ENCODE measurements at places on chromosomes 13 and 19.
A peak's percentile ranks its signal among the peaks of the same experiment; 100 is the strongest.

- DNase-seq: no peak
- peaks cover 77% of the 10 kb centered on the region for H3K4me1 ChIP-seq
- peak overlapping the region; percentile 95 for H3K4me3 ChIP-seq
- peak overlapping the region; percentile 97 for H3K27ac ChIP-seq
Observed at GRCh38 chr19:55675661-55676354, 782 bp downstream of the EPN1 start.

DNA sequence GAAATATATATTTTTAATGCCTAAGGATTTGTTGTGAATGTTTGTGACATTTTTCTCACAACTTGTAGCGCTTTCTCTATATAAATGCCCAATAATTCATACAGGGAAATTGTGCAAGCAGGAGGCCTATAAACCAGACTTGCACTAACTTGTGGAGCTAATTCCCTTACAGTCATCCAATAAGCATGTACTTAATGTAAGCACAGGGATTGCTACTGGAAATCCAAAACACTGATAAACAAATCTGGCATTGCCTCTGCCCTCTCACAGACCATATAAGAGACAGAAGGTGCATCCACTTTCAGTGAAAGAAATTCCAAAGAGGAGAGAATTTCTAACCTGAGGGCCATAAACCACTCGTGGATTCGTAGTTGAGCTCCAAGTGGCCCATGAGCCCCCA, 518.8 kb downstream of the MYO16 start:
- no peaks in the 10 kb centered on the region for H3K4me1 ChIP-seq
- H3K27ac ChIP-seq: no peak overlapping the region
- no peak overlapping the region for H3K4me3 ChIP-seq

- no peaks in the 10 kb centered on the region for H3K4me1 ChIP-seq
- DNase-seq: no peak
- no peak overlapping the region for H3K4me3 ChIP-seq
- peaks cover 9% of the 10 kb centered on the region for H3K27me3 ChIP-seq
Observed at GRCh38 chr13:44622708-44623107, 46.6 kb upstream of the TSC22D1 start.

DNA sequence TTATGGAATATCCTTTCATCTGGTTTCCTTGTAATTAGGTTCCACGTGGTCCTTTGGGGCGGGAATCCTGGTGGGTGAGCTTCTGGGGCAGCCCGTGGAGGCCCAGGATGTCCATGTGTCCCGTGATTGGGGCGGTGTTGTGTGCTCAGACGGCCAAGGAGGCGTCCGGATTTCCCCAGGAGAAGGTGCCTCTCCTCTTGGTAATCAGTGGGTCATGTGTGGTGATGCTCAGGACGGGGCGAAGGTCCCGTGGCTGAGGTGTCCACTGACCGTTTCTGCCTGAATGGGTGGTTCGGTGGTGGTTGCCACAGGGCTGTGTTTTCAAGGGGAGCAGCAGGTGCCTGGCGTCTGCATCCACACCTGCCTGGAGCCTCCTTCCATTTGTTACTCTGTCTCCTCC, 52.2 kb upstream of the F7 start:
- H3K4me1 ChIP-seq: no peaks in the 10 kb centered on the region
- DNase-seq: no peak
- H3K27ac ChIP-seq: no peak overlapping the region
- H3K36me3 ChIP-seq: peaks cover 8% of the 10 kb centered on the region
- H3K27me3 ChIP-seq: no peaks in the 10 kb centered on the region

DNA sequence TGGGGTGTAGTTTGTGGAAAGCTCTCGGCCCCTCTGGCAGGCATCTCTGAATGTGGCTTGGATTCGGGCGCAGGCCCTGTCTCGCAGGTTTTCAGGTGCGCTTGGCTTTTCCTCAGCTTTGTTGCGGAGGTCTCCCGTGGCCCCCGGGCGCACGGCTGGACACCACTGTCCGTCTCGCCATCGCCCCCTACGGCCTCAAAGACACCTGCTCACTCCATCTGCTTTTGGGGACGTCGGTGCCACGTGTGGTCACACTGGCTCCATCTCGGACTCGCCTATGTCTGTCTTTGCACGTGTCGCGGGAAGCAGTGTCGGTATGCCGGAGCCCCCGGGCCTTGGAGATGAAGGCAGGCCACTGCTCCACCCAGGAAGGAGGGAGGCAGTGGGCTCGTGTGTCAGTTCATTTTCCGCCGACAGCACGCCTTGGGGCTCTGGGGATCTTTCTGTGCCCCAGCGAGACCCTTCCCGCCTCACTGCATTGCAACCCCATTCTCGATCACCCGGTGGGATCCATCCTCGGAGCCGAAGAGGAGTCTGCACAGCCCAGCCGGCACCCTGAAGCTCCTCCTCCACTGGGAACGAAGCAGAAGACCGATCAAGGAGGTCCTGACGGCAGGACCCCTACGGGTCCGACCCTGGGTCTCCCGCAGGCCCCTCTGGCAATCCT, 42.1 kb downstream of the ZNF146 start:
- H3K27ac ChIP-seq: no peak overlapping the region
- H3K4me3 ChIP-seq: no peak overlapping the region
- no peaks in the 10 kb centered on the region for H3K27me3 ChIP-seq
- no peaks in the 10 kb centered on the region for H3K4me1 ChIP-seq

GRCh38 chr13:94173312-94173854, 306.1 kb downstream of the DCT start:
- H3K4me1 ChIP-seq: no peaks in the 10 kb centered on the region
- H3K36me3 ChIP-seq: no peaks in the 10 kb centered on the region
- no peak for DNase-seq
- H3K27me3 ChIP-seq: no peaks in the 10 kb centered on the region
- H3K4me3 ChIP-seq: no peak overlapping the region

- DNase-seq: peak; percentile 33
- H3K27me3 ChIP-seq: no peaks in the 10 kb centered on the region
- peak overlapping the region; percentile 61 for H3K4me3 ChIP-seq
- H3K4me1 ChIP-seq: peaks cover 29% of the 10 kb centered on the region
Observed at GRCh38 chr19:38932425-38933179, 1.9 kb downstream of the MRPS12 start.

- H3K36me3 ChIP-seq: no peaks in the 10 kb centered on the region
- no peak overlapping the region for H3K4me3 ChIP-seq
- H3K27me3 ChIP-seq: no peaks in the 10 kb centered on the region
- no peak for DNase-seq
- H3K27ac ChIP-seq: no peak overlapping the region
Observed at GRCh38 chr13:47672245-47673008, 328.6 kb downstream of the SUCLA2 start.

GRCh38 chr19:3483226-3483628, at the start of gene SMIM44:
SMIM44 (minus strand) TSS chr19:3483441; CDS start chr19:3483403, 38 bp downstream.
- H3K27ac ChIP-seq: no peak within 1 kb of the TSS
- H3K36me3 ChIP-seq: no peaks in the 10 kb centered on the region

- no peak overlapping the region for H3K27ac ChIP-seq
- no peaks in the 10 kb centered on the region for H3K36me3 ChIP-seq
- DNase-seq: no peak
- peaks cover 17% of the 10 kb centered on the region for H3K4me1 ChIP-seq
- H3K27me3 ChIP-seq: no peaks in the 10 kb centered on the region
Observed at GRCh38 chr13:40528881-40529280, 137.6 kb downstream of the FOXO1 start.

DNA sequence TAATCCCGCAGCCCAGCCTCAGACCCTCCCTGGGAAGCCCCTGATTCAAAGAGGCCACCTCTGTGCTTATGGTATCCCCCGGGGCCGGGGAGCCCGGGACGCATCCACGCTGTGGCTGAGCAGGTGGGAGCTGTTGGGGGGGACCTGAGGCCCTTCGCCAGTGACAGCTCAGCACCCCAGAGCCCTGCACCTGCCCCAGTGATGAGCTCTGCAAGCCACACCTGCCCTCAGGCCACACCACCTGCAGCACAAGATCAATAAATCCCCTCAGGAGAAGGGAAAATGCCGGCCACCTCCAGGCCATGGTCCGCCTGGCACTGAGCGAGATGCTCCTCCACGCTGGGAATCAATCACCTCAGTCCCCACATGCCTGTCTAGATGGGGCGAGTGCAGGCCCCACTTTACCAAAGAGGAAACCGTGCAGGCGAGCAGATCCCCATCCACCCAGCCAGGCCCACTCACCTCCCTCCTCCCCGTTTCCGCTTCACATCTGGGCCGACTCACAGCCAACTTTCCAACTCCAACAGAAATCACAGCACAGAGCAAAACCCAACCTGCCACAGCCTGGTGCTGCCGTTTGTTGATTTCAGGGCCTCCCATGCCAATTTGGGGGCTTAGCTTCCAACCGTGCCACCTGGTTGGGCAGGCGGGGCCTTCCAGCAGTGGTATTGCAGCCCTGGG, 12.8 kb downstream of the MOB3A start:
- no peaks in the 10 kb centered on the region for H3K27me3 ChIP-seq
- no peaks in the 10 kb centered on the region for H3K36me3 ChIP-seq
- peak overlapping the region; percentile 100 for H3K27ac ChIP-seq

- no peaks in the 10 kb centered on the region for H3K4me1 ChIP-seq
- no peak for DNase-seq
- no peak overlapping the region for H3K27ac ChIP-seq
- H3K36me3 ChIP-seq: no peaks in the 10 kb centered on the region
- H3K4me3 ChIP-seq: no peak overlapping the region
Observed at GRCh38 chr13:68099631-68100030, 869.5 kb upstream of the PCDH9 start.
